ENCODE measurements at places on chromosomes 6 and 20.
A peak's percentile ranks its signal among the peaks of the same experiment; 100 is the strongest.

GRCh38 chr6:30075790-30076732, 492 bp upstream of the RNF39 start:
- no peak for ATAC-seq

DNA sequence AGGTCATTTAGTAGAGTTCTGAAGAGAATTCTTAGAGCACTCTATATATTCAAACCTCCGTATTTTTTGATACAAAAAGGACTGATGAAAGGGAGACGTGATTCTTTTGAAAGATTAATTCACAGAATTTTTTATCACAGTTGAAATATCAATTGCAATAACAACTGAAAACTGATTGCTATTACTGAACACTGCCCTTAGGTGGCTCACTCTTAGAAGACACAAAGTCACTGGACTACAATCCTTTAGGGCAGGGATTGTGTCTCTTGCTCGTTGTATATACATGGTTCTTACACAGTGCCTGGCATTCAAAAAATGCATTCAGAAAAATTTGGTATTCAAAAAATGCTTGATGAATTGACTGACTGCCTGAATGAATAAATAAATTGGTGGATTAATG, 17.1 kb upstream of the CALHM6 start:
- peak; percentile 41 for ATAC-seq

GRCh38 chr20:31788578-31788977, 30.6 kb upstream of the MYLK2 start:
- ATAC-seq: peak; percentile 19

DNA sequence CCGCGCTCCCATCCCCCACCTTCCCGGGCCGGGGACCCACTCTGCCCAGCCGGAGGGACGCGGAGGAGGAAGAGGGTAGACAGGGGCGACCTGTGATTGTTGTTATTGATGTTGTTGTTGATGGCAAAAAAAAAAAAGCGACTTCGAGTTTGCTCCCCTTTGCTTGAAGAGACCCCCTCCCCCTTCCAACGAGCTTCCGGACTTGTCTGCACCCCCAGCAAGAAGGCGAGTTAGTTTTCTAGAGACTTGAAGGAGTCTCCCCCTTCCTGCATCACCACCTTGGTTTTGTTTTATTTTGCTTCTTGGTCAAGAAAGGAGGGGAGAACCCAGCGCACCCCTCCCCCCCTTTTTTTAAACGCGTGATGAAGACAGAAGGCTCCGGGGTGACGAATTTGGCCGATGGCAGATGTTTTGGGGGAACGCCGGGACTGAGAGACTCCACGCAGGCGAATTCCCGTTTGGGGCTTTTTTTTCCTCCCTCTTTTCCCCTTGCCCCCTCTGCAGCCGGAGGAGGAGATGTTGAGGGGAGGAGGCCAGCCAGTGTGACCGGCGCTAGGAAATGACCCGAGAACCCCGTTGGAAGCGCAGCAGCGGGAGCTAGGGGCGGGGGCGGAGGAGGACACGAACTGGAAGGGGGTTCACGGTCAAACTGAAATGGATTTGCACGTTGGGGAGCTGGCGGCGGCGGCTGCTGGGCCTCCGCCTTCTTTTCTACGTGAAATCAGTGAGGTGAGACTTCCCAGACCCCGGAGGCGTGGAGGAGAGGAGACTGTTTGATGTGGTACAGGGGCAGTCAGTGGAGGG, 2.8 kb downstream of the SOX4 start:
- no peak for ATAC-seq

- peak; percentile 40 for ATAC-seq
Measured at GRCh38 chr20:3407040-3407770, at the start of gene DNAAF9. Gene DNAAF9, minus strand, starts transcription at chr20:3407669. Its CDS starts 112 bp downstream, at chr20:3407557.

GRCh38 chr6:56223995-56224394, 23.4 kb downstream of the COL21A1 start:
- ATAC-seq: no peak

DNA sequence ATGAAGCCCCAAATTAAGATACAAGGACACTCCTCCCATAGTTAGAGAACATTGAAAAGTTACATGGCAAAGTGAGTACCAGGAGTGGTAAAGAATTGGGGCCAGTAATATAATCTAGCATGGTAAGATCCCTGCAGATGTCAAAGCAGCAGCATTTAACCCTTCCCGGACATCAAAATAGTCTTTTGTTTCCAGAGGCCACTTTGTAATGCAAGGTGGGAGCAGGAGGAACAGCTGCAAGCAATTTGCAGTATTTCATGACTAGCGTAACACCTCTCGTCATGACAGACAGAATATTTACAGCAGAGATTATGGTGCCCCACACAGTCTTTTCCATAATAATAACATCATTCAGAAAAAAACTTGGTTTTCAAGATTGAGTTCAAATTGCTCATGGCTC, 123.2 kb upstream of the VGLL2 start:
- ATAC-seq: no peak
